ENCODE measurements at places on chromosomes 1 and 21.

- DNase-seq = no peak
Measured at GRCh38 chr1:240237305-240237721, 145.6 kb downstream of the FMN2 start.

GRCh38 chr21:39638281-39638680, 25.5 kb downstream of the B3GALT5 start:
- no peak for DNase-seq

DNA sequence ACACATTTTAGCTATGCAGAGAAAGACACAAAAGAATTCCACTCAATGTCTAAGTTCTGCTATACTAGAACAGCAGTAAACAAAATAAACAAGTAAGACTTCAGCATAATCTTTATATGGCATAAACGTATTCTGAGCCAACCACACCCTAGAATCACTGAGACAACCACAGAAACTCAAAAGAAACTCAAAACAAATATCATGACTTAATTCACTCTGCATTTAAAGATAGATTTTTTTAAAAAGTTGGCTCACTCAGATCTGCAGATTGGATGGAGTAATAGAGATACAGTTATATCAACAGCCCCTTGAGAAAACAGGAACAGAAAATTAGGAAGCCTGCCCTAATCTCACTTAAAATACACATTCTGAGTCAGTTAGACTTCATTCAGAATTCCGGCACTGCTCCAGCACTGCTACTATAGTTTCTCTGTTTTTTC, 95.0 kb downstream of the COL24A1 start:
- DNase-seq = no peak

DNA sequence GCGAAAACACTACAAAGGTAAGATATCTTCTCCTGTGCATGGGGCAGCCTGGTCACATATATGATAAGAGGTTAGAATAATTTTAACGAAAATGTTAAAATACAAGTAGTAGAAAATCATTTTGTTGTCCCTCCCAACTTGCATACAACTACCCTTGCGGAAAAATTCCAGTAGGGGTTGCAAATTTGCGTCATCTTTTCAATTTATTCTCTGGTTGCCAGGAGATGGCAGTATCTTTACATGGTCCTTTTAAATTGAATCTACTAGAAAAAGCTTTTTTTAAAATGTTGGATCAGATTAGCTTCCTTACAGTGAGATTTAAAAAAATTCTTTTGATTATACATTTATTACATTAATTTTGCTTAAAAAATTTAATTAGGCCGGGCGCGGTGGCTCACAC, 10.9 kb downstream of the S100PBP start:
- DNase-seq = no peak

GRCh38 chr21:46017148-46017547, 35.6 kb downstream of the COL6A1 start:
- no peak for DNase-seq

- no peak for DNase-seq
Measured at GRCh38 chr1:28078680-28079626, 9.5 kb downstream of the EYA3 start.

GRCh38 chr1:8097077-8097799, 71.1 kb upstream of the ERRFI1 start:
- DNase-seq = peak; percentile 37

DNA sequence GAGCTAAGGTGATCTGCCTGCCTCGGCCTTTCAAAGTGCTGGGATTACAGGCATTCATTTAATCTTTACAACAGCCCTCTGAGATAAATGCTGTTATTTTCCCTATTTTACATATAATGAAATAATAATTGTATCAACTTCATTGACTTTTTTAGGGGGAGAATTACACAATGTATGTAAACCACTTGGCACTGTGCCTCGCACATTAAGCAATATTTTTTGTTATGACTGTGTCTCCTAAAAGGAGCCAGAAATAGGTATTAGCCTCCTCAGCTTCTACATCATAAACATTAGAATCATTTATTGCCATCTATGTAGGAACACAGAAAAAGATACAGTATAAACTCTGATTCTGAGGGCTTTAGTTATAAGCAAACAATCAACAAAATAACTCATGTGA, 1.1 kb upstream of the DNAJC28 start:
- DNase-seq = no peak

DNA sequence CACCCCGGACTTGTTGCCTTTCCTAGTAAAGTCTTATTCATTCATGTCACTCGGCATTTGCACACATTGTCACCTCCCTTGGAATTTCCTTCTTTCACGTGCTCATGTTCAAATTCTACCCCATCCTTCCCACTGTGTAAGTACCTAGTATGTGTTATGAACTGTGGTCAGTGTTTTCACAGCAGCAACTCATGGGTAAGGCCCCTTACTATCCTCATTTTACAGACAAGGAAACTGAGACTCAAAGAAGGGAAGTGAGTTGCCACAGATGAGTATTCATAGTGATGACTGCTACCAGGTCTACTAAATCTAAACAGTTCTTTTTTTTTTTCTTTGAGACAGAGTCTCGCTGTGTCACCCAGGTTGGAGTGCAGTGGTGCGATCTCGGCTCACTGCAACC, 10.5 kb downstream of the CITED4 start:
- no peak for DNase-seq

- no peak for DNase-seq
Measured at GRCh38 chr1:160081261-160081936, at the start of gene KCNJ9. Gene KCNJ9, plus strand, starts transcription at chr1:160081538. Its CDS starts 2,493 bp downstream, at chr1:160084031.

- no peak for DNase-seq
Measured at GRCh38 chr1:78060857-78061563, 15.2 kb downstream of the GIPC2 start.

Data from CD4-positive, alpha-beta T cell treated with Interleukin-4 for 1 hour (primary cell).